ENCODE measurements at places on chromosomes 3 and 15. TPM values are rescaled to one million over a fixed set of nuclear protein-coding genes. Genes with fewer than 3 reads are reported as not detected.

GRCh38 chr3:163175970-163176369 is 1679.4 kb downstream of the OTOL1 start:
- no peak for DNase-seq

The CELF6 gene
- total RNA-seq, result 0.28 TPM

DNA sequence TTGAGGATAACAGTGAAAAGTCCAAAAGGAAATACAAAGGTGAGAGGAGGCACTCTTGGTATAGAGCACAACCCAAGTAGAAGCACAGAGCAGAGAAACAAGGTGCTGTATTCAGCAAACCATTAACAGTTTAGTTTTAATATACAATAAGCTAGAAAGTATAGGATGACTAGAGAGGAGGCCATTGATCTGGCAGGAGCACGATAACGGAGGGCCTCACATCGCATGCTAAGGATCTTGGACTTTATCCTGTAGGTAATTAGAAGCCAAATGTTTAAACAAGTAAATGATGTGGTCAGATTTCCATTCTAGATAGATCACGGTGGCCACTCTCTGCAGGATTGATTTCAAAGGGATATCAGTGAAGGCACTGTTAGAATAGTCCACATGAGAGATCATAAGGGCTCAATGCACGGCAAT is 935.0 kb downstream of the ROBO1 start:
- DNase-seq, result no peak

DNA sequence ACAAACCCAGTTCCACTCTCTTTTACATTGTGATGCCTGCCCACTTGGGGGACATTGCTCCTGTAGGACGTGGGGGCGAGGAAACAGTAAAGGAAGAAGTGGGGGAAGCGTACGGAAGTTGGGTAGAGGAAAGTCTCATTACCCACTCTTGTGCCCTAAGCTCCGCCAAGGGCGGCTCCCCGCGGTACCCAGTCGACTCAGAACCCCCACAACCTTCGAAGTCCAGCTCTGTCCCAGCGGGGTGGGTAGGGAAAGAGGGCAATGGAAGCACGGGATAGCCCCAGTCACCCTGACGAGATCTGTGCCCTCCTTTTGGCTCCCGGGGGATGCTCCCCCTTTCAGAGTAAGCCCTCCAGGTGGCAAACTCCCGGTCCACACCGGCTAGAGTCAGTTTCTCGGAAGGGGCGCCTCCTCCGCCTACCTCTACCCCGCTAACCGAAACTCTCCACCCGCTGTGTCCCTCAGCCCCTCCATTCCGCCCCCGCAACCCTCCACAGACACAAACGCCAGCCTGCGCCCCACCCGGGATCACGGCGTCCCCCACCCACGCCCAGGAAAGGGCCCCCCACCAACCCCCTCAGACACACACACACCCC is 527 bp downstream of the CSNK1G1 start:
- DNase-seq, result no peak

The TRPM1 gene
- total RNA-seq, result not detected

DNA sequence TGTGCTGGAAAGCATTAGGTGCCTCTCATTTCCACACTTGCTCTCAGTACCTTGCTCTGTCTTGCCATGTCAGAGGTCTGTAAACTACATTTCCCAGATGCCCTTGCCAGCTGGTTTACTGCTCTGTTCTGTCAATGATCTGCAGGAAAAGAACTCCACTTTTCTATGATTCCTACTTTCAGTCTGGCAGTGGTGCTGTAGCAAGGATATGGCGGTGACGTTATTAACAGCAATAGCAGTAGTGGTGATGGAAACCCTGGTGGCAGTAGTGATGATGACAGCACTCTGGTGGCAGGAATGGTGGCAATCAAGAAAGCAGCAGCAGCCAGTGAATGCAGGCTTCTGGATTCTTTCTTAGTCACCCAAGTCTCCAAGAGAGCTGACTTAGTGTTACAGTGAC is 665.2 kb downstream of the DIPK2A start:
- DNase-seq, result no peak

DNA sequence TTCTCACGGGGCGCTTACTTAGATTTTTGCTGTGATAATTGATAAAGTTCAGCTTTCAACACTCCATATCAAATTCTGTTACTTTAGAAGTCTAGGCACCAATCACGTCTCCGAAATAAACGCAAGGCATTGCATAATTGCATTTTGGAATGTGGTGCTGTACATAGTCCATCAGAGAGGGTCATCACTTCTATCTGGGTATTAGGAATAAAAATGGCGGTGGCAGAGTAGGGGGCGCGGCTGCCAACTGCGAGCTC is 365 bp upstream of the UQCC5 start:
- DNase-seq, result no peak

GRCh38 chr3:118244761-118245160 is 789.9 kb downstream of the IGSF11 start:
- no peak for DNase-seq

The TUSC7 gene
- not detected for total RNA-seq

The CLDN18 gene
- 0.12 TPM for total RNA-seq

The UPK1B gene
- 19.1 TPM for total RNA-seq

DNA sequence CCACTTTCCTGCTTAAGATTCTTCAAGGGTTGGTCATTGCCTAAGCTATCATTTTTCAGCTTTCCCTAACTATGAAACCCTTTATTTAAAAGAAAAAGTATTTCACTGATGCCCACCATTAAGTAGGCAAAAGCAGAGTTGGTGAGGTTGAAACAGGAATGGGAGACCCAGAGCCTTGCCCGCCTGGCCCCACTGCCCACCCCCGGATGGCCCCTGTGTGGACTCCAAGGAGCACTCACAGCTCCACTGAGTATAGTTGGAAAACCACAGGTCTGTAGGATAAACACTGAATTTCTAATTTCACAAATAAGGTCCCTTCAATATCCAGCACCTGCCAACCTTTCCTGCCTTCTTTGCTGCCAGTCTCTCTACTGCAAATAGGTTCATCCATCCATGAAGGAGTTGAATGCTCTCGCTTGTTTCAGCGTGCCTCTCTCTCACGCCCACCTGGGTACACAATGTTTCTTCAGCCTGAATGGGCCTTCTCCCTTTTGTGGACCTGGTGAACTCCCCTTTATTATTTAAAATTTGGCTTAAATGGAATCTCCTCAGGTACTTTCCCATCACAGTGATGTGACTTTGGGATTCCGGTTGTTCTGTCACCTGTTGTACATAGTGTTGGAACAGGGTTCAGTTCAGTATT is 8.7 kb upstream of the ACAP2 start:
- DNase-seq, result no peak

Measured in right atrium auricular region (tissue), 2 donors.